A673 (cell line): ENCODE measurements at places on chromosomes 13 and 19.
A peak's percentile ranks its signal among the peaks of the same experiment; 100 is the strongest.

DNA sequence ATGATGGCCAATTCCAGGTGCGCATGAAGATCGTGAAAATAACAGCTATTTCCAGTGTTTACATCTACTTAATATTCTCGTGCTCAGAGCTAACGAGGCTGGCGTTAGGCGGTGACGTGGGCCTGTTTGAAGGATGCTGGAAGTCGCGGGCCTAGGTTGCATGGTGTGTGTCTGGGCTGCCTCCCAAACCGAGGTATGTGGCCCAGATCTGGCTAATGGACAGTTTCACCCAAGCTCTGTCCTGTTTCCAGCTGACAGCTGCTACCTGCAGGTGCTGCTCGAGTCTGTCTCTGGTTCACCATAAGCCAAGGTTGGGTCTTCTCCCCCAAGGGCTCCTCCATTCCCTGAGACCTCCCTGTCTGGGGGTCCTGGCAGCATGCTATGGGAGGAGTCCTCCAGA is 40.5 kb upstream of the KCTD15 start:
- no peak for DNase-seq
- H3K4me3 ChIP-seq: no peak overlapping the region
- H3K27ac ChIP-seq: no peak overlapping the region
- H3K27me3 ChIP-seq: no peaks in the 10 kb centered on the region
- H3K4me1 ChIP-seq: peaks cover 29% of the 10 kb centered on the region

DNA sequence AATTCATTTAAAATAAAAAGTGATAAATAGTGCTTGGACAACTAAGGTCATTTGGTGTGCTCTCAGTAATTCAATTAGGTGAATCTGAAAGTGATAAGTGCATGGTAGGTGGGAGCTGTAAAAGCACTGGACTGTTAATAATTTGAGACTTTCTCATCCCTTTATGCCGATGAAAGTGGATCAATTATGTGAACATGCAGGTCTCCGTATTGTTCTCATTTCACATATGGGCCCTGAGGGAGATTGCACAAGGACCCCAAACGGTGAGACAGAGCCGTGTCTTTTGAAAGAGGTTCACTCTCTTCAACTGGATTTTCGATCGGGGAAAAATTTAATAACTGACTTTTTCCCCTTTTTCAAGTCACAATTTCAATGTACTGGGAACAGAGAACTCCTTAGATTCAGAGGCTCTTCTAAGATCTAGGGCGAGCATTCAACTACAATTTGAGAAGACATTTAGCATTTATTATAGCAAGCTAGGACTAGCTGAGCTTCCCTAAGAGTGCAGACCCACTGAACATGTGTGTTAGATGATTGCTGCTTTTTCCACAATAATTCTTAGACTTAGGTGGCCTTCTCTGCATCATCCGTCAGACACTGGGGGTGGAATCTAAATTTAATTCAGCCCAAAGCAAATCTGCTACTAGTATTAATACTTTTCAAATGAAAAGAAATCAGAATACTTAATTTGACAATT is 347.6 kb downstream of the OXGR1 start:
- no peaks in the 10 kb centered on the region for H3K4me1 ChIP-seq
- no peak overlapping the region for H3K4me3 ChIP-seq
- H3K36me3 ChIP-seq: no peaks in the 10 kb centered on the region
- H3K27ac ChIP-seq: no peak overlapping the region
- no peak for DNase-seq

- no peaks in the 10 kb centered on the region for H3K36me3 ChIP-seq
- H3K4me3 ChIP-seq: no peak overlapping the region
- H3K27ac ChIP-seq: no peak overlapping the region
- peaks cover 4% of the 10 kb centered on the region for H3K27me3 ChIP-seq
These were observed 11.7 kb upstream of the MCF2L start for GRCh38 chr13:112957295-112957677.

DNA sequence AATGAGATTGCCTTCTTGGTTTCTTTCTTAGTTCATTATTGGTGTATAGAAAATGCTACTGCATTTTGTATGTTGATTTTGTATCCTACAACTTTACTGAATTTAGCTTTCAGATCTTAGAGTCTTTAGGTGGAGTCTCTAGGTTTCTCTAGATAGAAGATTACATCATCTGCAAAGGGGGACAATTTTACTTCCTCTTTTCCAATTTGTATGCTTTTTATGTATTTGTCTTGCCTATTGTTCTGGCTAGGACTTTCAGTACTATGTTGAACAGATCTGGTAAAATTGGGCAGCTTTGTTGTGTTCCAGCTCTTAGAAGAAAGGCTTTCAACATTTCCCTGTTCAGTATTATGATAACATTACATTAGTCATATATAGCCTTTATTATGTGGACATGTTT is 101.0 kb upstream of the SPRY2 start:
- no peak for DNase-seq
- H3K4me3 ChIP-seq: no peak overlapping the region
- H3K4me1 ChIP-seq: peaks cover 16% of the 10 kb centered on the region
- no peak overlapping the region for H3K27ac ChIP-seq
- H3K27me3 ChIP-seq: peaks cover 41% of the 10 kb centered on the region

DNA sequence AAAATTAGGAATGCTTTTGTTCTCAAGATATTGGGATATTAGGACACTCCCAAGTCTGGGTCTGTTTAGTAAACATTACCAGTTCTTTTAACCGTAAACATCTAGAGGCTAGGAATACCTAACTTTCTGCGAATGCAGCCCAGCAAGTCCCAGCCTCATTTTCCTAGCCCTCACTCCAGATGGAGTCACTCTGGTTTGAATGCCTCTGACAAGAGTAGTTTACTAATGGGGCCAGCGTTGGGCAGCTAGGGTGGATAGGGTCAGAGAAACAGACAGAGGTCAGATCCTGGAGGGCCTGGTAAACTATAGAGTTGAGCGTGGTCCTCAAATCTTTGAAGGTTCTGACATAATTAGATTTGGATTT is 53.6 kb downstream of the WDFY2 start:
- DNase-seq: no peak
- H3K36me3 ChIP-seq: no peaks in the 10 kb centered on the region
- peaks cover 84% of the 10 kb centered on the region for H3K4me1 ChIP-seq
- no peaks in the 10 kb centered on the region for H3K27me3 ChIP-seq
- H3K27ac ChIP-seq: peak overlapping the region; percentile 79

GRCh38 chr19:43300876-43301765 is 31.8 kb upstream of the PSG9 start:
- H3K36me3 ChIP-seq: no peaks in the 10 kb centered on the region
- H3K4me1 ChIP-seq: no peaks in the 10 kb centered on the region
- no peak overlapping the region for H3K27ac ChIP-seq

GRCh38 chr13:110006304-110006703 is 219.9 kb upstream of the IRS2 start:
- peaks cover 92% of the 10 kb centered on the region for H3K27me3 ChIP-seq
- H3K4me1 ChIP-seq: peaks cover 9% of the 10 kb centered on the region
- no peak overlapping the region for H3K4me3 ChIP-seq
- no peak overlapping the region for H3K27ac ChIP-seq
- no peak for DNase-seq
